ENCODE measurements at places on chromosomes 4 and X.
A peak's percentile ranks its signal among the peaks of the same experiment; 100 is the strongest.

DNA sequence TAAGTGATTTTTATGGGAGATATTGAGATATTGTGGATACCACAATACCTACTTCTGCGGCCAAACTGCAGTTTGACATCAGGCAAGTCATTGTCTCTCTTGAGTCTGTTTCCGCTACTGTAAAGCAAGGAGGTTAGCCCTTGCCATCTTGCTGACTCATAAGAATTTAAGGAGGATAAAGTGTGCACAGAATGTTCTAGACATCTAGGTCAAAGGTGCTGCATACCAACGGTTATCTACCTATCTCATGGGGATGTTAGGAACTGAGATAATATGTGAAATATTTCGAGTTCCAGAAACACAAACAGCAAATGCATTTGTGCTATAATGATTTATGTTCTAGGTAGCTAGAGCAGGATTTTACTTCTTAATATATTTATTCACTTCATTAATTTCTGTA, 211.5 kb upstream of the NR3C2 start:
- DNase-seq = no peak

- no peak for DNase-seq
Measured at GRCh38 chrX:77925764-77926163, 15.3 kb downstream of the ATP7A start.

- no peak for DNase-seq
Measured at GRCh38 chr4:27350161-27350560, 489.5 kb downstream of the STIM2 start.

GRCh38 chr4:25925486-25926201, 11.6 kb downstream of the SMIM20 start:
- no peak for DNase-seq

DNA sequence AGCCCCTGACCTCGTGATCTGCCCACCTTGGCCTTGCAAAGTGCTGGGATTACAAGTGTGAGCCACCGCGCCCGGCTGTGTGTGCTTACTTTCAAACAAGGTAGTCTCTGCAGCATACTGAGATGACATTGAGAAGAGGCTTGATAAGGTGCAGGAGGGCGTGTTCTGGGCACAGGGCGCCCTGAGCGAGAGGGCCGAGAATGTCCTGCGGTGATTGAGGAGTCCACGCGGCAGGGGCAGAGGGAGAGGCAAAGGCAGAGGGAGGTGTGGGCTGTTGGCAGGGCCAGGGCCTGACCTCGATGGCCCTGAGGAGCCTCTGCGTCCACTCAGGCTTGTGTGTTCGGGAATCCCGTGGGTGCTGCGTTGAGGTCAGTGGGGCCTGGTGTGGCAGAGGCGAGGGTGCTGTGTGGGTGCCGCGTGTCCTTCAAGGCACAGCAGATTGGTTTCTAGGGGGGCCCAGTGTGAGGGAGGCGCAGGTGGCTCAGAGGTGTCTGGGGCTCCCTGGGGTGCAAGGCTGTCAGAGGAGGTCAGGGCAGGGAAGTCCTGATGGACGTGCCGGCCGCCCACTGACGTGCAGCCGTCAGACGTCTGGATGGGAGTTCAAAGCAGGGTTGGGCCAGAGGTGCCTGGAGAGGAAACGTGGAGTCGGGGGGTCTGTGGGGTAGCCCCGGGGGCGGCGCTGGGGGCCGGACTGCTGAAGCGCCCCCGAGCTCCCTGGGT, 12.1 kb downstream of the PCGF3 start:
- DNase-seq = no peak

- DNase-seq = no peak
Measured at GRCh38 chr4:109383823-109384222, 49.8 kb upstream of the SEC24B start.

GRCh38 chr4:8201321-8201781, 2.3 kb downstream of the SH3TC1 start:
- DNase-seq = no peak

- no peak for DNase-seq
Measured at GRCh38 chr4:174934360-174934759, 16.2 kb downstream of the ADAM29 start.

- DNase-seq = no peak
Measured at GRCh38 chrX:110665223-110666002, 130.2 kb downstream of the CHRDL1 start.

- no peak for DNase-seq
Measured at GRCh38 chr4:185813133-185813532, 1.1 kb upstream of the SORBS2 start.

- no peak for DNase-seq
Measured at GRCh38 chr4:146443525-146443924, 78.2 kb downstream of the SLC10A7 start.

DNA sequence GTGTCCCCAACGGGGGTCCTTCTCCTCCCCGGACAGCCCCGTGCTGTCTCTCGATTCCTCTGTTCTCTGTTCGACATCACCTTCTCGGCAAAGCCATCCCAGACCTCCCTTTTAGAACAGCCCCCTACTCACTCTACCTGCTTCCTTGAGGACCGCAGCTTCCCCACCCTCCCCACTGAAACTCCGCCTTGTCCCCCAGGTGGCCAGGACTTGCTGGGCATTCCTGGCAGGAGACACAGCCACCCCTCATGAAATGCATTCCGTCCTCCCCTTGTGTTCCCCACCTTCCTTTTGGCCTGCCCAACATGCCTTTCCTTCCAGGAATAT, 34.8 kb upstream of the GPR78 start:
- DNase-seq = no peak

- DNase-seq = peak; percentile 53
Measured at GRCh38 chr4:101155945-101156344, 191.4 kb downstream of the PPP3CA start.

- no peak for DNase-seq
Measured at GRCh38 chr4:118968005-118968404, 79.4 kb downstream of the SYNPO2 start.

DNA sequence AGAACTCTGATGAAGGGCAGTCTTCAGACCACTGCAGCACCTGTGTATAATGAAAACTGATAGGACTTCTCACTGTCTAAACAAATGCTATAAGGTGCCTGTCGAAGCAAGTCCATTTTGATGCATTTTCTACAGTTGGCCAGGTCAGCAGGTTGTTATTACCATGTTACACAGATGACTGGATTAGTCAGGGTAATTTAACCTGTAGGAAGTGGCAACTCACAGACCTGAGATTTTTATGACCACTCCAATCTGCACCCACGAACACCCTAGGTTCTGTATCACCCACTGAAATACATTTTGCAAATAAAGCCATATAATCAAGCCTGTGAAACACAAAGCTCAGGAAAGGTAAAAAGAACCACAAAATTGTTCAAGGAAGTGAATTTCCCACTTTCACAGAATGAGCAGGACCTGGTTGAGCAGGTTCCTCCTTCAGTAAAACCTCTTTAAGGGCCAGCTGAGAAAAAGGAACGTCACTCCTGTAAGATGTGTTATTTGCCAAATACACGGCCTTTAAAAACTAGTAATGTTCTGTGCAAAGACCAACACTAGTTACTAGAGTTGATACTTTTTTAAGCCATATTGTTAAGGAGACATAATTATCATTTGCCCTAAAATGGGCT, 12.7 kb downstream of the MAML3 start:
- DNase-seq = no peak

- no peak for DNase-seq
Measured at GRCh38 chr4:113687067-113687718, 74.3 kb downstream of the CAMK2D start.

- DNase-seq = no peak
Measured at GRCh38 chr4:154559494-154560418, 3.1 kb upstream of the FGB start.
